Kidney capillary endothelial cell (primary cell): ENCODE measurements at places on chromosomes 16 and 17.

DNA sequence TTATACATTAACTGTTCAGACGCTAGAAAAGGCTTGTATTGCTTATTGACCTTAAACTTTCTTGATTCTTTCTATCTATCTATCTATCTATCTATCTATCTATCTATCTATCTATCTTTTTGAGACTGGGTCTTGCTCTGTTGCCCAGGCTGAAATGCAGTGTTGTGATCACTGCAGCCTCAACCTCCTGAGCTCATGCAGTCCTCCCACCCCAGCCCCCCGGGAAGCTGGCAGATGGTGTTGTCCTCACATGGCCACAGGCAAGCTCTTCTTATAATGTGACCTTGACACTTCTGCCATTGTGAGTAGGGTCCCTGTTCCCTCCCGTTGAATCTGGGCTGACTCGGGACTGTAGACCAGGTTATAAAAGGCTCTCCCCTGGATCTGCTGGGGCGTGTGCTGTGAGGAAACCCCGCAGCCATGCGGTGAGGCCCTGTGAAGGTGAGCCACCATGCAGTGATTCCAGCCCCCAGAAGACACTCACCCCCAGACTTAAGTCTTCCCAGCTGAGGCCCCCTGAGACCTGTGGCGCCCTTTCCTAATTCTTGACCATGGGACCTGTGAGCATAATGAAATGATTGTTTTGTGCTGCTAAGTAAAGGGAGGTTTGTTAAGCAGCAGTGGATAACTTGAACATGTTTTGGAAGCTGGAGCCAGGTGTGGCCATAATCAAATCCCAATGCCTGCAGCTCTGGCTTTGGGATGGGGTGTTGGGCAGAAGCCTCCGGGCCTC lies 54.3 kb downstream of the RPTOR start:
- no peak for DNase-seq

DNA sequence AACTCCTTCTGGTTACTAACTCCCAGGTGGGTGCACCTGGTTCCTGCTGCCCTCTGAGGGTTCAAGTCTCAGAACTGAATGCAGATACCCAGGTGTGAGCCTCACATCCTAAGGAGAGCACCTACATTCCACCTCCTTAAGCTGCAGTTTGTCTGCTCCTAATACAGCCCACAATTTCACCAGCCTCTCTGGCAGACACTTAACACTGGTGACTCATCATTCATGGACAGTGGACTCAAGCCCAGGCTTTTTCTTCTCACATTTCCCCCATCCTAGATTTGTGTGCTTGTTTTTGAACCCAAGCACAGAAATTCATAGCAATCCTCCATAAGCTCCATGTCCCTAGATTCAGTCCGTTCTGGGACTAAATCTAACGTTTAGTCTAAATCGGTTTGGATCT lies 7.0 kb upstream of the MAF start:
- no peak for DNase-seq

DNA sequence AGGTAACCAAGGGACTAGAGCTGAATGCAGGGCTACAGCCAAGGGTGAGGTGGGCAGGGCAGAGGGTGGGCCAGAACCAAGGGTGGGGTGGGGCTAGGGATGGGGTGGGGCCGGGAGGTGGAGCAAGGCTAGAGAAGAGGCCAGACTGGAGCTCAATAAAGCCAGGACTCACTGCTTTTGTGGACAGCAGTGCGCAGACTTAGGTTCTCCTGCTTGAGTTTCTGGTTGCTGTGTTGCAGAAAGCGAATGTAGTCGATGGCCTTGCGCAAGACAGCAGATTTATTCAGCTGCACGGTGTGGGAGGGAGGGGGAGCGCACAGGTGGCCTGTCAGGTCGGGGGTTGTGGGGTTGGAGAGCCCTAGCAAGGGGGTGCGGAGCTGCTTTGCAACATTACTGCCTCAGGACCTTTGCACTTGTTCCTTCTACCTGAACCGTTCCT lies 18.7 kb downstream of the SREBF1 start:
- no peak for DNase-seq

- no peak for DNase-seq
Observed at GRCh38 chr17:33941744-33942143, 313.3 kb upstream of the CCL2 start.

GRCh38 chr17:67601897-67602296 lies 115.8 kb upstream of the NOL11 start:
- no peak for DNase-seq

GRCh38 chr16:24074574-24074973 lies 181.6 kb upstream of the CACNG3 start:
- DNase-seq, result no peak
